IPS DF 19.7 (cell line): ENCODE measurements at places on chromosomes 3 and 15.

DNA sequence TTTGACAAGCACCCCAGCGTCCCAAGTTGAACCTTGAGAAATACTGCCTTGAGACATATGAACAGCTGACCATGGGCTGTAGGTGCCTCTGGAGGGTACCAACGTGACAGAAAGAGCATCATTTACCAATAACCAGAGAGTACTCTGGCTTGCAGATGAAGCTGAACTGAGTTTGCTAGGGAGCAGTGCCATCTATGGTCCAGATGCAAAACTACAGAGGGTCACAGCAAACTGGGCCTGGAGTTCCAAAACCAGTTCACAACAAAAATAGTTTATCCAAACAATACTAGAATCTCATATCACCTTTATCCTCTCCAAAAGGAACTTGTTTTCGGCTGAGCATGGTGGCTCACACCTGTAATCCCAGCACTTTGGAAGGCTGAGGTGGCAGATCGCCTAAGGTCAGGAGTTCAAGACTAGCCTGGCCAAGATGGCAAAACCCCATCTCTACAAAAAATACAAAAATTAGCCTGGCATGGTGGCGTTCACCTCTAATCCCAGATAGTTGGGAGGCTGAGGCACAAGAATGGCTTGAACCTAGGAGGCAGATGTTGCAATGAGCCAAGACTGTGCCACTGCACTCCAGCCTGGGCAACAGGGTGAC lies 69.3 kb downstream of the CHAC1 start:
- peak; percentile 2 for DNase-seq

- no peak for DNase-seq
These were observed 21.2 kb downstream of the PXK start for GRCh38 chr3:58353722-58354553.

DNA sequence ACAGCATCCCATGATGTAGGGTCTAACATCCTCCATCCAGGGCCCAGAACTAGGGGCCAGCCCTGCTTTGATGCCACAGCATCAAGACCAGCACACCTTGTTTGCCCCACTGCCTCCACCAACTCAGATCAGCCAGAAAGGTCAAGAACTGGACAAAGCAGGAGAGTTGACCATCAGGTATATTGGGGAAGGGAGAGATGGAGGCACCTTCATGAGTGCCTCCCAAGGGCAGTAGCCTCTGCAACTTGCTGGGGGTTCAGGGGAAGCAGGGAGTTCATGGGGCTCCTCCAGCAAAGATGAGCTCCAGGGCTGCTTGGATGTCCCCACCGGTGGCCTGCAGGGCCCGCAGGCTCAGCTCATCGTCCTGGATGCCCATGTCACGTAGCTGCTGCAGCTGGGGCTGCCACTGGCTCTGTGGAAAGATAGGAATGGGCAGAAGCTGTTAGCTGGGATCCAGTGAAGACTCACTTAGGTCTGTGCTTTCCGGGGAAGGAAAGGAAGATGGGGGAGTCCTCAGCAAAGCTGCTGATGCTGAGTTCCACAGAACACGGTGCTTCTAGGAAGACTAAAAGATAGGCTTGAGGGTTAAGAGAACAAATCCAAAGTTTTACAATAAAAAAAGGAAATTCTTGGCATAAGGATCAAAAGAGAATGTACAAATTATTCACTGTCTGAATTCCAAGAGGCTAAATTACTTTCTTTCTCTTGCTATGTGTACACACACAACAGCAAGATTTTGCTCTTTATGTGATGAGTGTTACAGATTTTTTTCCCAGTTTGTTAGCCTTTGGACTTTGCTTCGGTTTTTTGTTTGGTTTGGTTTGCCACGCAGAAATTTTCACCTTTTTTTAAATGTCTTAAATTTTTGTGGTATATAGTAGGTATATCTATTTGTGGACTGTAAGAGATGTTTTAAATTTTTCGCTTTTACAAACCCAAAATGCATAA lies 12.3 kb upstream of the SEMA7A start:
- DNase-seq, result no peak

DNA sequence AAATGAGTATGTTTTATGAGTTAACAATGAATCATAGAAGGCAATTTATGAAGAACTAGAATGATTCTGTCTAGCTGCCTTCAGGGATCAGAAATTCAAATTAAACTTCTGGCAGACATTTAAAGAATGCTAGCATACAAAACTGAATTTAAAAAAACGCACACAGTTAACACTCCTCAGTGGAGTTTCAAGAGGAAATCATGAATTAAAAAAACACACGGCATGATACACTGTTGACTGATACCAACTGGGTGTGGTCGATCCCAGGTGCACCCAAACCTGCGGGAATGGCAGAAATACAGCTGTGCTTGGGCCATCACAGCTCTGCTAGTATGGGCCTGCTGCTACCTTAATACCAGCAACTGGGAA lies 526.0 kb downstream of the FOXP1 start:
- no peak for DNase-seq

GRCh38 chr3:78872195-78872594 lies 895.6 kb downstream of the ROBO1 start:
- DNase-seq, result no peak

- no peak for DNase-seq
These were observed 303.4 kb downstream of the ZNF621 start for GRCh38 chr3:40827942-40828688.

- no peak for DNase-seq
These were observed 102.4 kb downstream of the MSL2 start for GRCh38 chr3:136093771-136094170.

- no peak for DNase-seq
These were observed 107.8 kb downstream of the SNRK start for GRCh38 chr3:43394041-43394554.

- DNase-seq, result no peak
These were observed 22.1 kb upstream of the LARS2 start for GRCh38 chr3:45366290-45366689.

DNA sequence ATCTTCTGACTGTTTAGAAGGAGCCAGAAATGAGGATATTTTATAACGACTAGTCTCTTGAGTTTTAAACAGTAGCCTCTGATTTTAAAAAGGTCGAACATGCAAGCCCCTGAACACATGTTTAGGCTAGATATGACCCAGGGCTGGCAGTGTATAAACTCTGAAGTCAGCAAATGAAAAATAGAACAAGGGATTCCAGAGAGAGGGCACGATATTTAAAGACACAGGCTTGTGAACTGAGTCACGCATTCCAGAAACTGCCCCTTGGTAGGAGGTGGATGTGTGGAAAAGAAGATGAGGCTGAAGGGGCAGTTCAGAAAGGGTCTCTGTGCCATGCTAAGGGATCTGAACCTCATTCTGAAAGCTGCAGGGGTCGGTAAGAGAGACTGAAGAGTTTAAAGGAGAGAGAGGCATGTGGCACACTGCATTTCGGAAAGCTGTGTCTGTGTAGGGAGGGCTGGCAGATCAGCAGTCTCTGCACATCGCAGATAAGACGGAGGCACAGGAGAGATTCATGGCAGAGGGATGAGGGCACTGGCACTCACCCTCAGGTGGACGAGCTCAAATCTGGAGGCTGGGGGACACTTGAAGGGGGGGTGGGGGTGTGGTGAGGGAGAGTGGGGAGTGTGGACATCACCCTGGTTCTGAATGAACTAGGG lies 22.1 kb downstream of the ST8SIA2 start:
- no peak for DNase-seq
